ENCODE measurements at places on chromosomes 11 and 22.

GRCh38 chr11:116697639-116698038 lies 75.1 kb downstream of the BUD13 start:
- no peak for DNase-seq

DNA sequence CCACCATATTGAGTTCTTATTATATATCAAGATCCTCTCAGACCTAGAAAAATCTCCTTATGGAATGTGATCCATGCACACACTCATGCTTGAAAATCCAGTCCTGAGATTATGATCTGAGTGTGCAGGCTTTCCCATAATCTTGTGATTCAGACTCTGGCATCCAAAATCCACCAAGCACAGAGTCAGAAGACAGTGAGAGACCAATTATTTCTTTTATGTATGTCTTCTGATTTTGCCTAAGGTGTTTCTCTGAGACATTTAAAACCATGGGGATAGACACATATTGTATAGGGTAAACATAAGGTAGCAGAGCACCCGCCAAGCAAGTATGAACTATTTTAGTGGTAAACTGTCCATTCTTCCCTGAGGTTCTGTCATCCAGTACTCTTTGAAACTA lies 52.0 kb upstream of the MMP13 start:
- no peak for DNase-seq

- DNase-seq, result no peak
Observed at GRCh38 chr11:119865661-119866156, 136.7 kb upstream of the NECTIN1 start.

DNA sequence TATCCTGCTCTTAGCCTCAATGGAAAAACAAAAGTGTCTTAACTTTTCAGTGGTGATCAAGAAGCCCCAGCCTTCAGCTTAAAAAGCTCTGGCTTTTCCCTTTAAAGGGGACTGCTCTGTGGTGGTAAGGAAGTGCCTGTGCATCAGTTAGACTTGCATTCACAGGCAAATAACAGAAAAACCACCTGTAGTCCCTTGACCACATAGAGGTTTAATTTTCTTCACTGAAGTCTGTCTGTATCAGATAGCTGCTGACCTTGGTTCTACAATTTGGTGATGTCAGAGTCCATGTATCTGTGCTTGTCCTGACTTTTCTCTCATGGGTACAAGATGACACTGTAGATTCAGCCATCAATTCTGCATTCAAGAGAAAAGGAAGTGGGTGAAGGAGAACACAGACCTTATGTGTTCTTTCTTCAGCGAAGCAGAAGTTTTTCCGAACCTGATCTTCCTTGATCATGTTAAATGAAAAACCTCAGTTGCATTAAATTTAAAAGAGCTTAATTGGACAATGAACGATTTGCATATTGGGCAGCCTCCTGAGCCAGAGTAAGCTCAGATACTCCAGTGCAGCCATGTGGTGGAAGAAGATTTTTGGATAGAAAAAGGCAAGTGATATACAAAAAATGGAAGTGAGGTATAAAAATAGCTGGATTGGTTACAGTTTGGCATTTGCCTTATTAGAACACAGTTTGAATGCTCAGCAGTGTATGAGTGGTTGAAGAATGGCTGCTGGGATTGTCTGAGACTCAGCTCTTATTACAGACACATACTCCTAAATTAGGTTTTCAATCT lies 43.2 kb upstream of the RDX start:
- no peak for DNase-seq

DNA sequence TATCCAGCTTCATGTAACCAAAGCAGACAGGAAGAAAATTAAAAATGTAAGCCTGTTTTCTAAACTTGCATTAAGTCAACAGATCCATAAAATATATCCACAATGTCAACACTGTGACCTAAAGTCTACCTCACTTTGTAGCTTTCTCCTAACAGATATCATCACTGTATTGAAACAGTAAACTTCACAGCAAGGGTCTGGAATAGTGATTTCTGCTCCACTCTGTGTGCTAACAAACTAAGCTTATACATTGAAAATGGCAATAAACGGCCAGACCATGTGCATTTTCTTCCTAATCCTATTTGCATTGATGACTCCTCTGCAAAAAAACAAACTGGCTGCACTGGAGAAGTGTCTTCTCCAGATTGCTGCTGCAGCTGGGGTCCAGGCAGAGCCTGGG lies 26.8 kb downstream of the CADM1 start:
- no peak for DNase-seq

Data from stimulated activated CD8-positive, alpha-beta memory T cell treated with anti-CD3 and anti-CD28 coated beads, Interleukin-7, amount 100 ng/mL, for 48 hours (primary cell).